ENCODE measurements at places on chromosomes 12 and 14. TPM values are rescaled to one million over a fixed set of nuclear protein-coding genes. Genes with fewer than 3 reads are reported as not detected.

- no peak for DNase-seq
These were observed 179.0 kb upstream of the KRR1 start for GRCh38 chr12:75690296-75690955.

The C14orf132 gene
- total RNA-seq = 46.5 TPM

DNA sequence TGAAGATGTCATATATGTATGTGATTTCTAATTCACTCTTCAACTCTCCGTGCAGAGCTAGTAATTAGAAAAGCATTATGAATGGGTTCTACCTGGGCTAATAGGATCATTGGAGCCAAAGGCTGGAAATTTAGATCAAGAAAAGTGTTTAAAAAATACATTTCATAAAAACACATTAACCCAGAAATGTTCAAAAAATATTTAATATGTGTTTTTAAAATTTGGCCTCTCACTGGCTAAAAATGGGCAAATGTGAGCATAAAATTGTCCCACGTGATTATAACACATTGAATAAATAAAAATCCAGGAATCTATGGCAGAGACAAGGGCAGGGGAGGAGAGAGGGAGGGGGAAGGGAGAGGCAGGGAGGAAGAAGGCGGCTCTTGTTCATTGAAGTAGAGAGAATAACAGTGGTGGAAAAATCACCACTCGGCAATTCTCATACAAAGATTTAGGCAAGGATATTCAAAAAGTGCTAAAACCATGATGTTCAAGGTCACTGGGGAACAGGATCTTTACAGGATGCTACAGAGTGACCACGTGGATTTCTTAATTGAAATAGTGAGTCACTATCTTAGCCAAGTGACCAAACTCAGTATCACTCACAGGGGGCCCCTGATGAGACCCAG is 38.8 kb downstream of the FBXO21 start:
- DNase-seq = no peak

GRCh38 chr14:76911473-76911872 is 85.3 kb downstream of the LRRC74A start:
- DNase-seq = no peak

The AP4S1 gene
- 5.0 TPM for total RNA-seq

- DNase-seq = no peak
These were observed 55.3 kb downstream of the PSMA6 start for GRCh38 chr14:35347323-35348043.

DNA sequence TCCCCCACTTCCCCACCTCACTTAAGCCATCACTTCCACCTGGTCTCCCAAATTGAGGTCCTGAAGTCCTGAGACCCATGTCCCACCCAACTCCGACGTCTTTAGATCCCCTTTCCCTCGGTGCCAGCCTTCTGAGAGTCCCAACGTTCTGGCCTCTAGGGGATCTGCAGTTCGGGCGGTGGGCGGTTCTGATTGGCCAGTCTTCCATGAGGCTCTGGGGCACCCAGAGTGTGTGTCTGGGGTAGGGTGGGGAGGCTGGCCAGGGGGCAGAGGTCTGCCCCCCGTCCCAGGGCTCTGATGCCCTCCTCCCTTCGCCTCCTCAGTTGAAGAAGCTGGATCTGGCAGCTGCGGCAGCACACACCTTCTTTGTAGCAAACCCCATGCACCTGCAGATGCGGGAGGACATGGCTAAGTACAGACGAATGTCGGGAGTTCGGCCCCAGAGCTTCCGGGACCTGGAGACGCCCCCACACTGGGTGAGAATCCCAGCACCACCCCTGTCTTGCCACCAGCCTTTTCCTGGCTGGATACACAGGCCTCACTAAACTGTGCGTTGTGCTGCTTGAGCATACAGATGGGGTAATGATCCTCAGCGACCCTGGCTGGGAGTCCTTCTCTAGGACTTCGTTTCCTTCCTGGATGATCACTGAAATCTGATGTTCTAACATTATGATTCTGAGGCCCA is 1.5 kb downstream of the P3H3 start:
- no peak for DNase-seq

The BCL2L14 gene
- total RNA-seq = not detected

The ANKS1B gene
- total RNA-seq = 21.4 TPM

- no peak for DNase-seq
These were observed 6.1 kb upstream of the FAIM2 start for GRCh38 chr12:49909826-49910225.

DNA sequence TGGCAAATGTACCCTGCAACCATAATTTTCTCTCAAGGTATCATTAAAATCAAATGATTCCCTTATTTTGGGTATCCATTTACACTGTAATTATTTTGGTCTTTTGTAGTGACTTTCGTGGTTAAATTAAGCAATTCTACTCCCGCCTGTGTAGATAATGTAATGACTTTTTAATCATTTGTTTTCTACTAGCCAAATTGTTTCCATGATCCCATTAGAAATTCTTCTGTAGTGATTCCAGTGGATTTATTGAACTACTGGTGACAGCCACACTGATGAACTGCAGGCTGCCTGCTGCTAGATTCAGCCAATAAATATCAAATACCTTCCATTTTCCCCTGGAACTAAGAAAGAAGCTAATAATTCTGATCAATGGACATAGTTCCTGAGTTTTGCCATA is 96.0 kb downstream of the WIF1 start:
- DNase-seq = no peak

The C14orf180 gene
- 0.42 TPM for total RNA-seq

DNA sequence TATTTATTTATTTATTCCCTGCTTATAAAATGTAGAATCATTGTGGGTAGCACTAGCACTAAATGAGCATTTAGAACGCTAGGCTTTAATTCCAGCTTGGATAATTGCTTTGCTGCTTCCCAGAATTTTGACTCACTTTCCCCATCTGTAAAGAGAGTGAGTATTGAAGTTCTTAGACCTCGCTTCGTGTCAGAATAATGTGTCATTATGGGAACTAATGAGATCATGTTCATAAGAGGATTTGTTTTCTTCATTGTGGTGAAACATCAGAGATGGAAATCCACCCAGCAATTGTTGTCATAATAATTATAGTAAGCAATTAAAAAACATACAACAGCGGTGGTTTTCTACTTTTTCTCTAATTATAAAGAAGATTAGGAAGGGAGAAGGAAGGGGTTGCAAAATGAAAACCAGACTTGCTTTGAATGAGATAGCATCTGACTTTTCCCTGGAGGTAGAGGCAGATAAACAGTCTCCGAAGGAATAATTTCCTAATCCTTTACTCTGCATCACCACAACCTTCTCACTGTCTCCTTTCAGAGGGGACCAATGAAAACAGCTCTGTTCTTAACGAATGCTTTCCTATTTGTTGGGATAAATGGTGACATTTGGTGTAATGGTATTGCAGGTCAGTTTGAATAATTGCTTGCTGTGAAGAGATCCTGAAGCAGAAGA is 86.8 kb upstream of the ARHGAP5 start:
- DNase-seq = no peak

The ABHD12B gene
- not detected for total RNA-seq

GRCh38 chr12:122980183-122981035 is at the start of gene ARL6IP4:
Gene ARL6IP4 (plus strand): TSS chr12:122980681. CDS start chr12:122981140, 459 bp downstream.
- DNase-seq = no peak

The ADCY6 gene
- total RNA-seq = 29.3 TPM

DNA sequence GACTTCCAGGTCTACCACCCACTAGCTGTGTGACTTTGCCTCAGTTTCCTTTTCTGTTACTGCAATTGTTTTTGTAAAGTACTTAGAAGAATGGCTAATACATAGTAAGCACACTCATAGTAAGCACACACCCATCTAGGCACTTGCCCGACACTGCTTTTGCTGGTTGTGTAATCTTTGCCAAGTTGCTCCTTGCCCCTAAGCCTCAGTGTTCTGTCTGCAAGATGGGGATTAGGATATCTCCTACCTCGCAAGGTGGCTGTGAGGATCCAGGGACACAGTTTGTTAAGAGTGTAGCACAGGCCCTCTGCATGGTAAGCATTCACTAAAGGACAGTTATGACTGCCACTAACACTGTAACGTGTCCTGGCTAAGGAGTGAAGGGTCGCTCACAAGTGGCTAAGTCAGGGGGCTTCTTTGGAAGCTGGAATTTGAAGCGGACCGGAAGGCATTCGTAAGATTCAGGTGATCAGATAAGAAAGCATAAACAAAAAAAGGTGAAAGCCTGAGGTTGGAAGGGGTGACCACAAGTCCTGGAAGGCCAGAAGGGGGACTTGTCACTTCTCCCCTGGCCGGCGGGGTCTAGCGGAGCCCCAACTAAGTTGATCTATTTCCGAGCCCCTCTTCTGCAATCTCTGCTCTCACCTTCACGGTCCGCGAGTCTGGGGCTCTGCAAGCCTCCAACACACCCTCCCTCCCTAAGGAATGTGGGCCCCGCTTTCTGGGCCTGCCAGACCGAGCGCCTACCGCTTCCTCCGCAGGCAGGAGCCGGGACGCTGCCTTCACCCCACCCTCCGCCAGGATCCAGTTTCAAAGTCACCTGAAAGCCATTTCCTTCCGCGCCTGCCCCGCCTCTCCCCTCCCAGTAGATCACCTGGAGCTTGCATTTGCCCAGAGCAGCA is 1.5 kb upstream of the PLEKHG3 start:
- no peak for DNase-seq

GRCh38 chr12:116818341-116818856 is 62.8 kb downstream of the HRK start:
- DNase-seq = no peak

The DAO gene
- total RNA-seq = not detected

DNA sequence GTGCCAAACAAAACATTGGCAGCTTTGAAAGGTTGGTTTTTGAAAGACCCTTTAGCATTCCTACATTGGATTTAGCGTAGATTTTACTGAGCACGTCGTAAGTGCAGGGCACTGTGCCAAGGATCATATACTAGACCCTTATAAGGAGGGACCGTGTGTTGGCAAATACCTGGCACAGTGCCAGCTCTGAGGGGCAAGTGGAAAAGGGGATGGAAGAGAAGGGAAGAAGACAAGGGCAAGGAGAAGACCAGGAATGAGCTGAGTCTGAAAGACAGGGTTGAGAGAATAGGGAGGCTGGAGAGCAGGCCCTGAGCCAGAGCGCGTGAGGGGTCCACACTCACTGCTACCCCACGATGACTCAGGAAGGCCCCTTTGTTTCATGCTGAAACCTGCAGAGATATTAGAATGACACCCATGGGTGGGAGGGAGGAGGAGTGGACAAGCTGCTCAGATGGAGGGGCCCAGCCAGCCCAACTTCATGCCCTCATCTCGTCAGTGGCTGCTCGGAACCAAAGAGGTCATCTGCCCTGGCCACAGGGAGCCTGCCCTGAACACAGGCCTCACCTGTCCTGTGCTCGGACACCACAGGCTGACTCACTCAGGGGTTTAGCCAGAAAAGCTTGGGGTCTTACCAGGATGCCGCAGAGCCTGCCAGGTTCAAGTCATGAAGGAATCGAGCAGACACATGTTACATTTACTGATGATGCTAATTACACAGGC is 25.0 kb downstream of the RAB35 start:
- DNase-seq = no peak

The RNASE3 gene
- 0.52 TPM for total RNA-seq

GRCh38 chr12:84954415-84954814 is 41.8 kb upstream of the SLC6A15 start:
- DNase-seq = no peak

DNA sequence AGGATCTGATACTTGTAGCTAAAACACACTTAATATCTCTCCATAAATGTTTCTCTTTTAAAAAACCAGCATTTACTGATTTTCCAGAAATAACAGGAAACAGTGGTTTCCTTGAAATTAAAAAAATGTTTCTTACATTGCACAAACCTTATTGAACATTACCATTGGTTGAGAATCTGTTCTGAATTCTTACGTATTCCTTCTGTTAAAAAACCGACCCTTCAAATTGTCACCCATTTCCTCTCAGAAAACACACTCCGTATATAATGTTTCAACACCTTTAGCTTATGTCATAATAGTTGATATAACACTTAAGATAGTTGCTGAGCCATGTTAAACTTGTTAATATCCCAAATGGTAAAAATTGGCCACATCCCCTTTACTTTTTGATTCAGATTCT is 51.2 kb downstream of the MSRB3 start:
- no peak for DNase-seq

The SIX6 gene
- not detected for total RNA-seq

GRCh38 chr12:113190761-113191160 is 5.2 kb downstream of the RITA1 start:
- DNase-seq = no peak

GRCh38 chr12:66242311-66242710 is 53.3 kb downstream of the IRAK3 start:
- no peak for DNase-seq

The ERBB3 gene
- total RNA-seq = 21.2 TPM

The SDR9C7 gene
- total RNA-seq = not detected

DNA sequence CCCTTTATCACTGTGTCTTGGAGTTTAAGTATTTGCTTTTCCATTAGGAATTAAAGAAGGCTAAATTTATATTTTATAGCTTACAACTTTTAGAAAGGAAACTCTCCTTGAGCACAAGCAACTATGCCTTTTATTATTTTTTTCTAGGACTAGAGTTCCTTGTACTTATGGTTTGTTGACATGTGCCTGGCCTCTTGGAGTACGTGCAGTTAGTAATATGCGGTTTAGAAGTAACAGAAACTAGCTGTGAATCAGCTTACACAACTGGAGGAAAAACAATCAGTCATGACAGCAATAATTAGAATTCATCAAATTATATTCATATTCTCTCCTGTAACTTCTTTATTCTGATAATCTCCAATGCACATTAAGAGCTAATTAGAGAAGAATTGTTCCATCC is 428.7 kb downstream of the AEBP2 start:
- no peak for DNase-seq

DNA sequence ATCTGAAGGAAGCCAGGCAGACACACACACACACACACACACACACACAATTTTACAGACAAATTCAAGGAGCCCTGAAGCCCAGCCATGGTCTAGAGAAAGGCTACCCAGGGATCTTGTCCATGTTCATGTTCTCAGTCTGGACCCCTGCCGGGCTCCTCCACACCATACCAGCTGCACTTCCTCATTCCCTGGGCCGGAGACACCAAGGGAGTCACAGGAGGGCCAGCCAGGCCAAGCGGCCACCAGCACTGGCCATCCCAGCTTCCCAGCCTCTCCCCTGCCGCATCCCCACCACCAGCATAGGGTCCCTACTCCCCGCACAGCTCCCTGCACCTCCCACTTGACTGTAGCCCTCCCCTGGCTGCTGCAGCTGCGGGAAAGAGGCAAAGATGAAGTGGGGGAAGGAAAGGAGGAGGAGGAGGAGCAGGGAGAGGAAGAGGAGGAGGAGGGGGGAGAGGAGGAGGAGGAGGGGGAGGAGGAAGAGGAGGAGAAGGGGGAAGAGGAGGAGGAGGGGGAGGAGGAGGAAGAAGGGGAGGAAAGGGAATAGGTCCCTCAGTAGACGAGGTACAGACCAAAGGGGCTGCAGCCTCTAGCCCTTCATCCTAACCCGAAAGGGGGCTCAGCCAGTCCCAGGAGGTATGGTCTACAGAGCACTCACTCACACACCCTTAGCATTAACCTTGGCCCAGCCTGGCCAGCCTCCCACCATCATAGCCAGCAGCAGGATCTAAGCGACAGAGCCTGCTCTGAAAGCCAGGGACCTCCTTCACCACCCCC is 293.2 kb downstream of the DPF3 start:
- DNase-seq = no peak

The CLMN gene
- total RNA-seq = 7.1 TPM
